ENCODE measurements at places on chromosomes 4 and X.
A peak's percentile ranks its signal among the peaks of the same experiment; 100 is the strongest.

- DNase-seq: no peak
These were observed 234.8 kb upstream of the EDNRA start for GRCh38 chr4:147246096-147246495.

DNA sequence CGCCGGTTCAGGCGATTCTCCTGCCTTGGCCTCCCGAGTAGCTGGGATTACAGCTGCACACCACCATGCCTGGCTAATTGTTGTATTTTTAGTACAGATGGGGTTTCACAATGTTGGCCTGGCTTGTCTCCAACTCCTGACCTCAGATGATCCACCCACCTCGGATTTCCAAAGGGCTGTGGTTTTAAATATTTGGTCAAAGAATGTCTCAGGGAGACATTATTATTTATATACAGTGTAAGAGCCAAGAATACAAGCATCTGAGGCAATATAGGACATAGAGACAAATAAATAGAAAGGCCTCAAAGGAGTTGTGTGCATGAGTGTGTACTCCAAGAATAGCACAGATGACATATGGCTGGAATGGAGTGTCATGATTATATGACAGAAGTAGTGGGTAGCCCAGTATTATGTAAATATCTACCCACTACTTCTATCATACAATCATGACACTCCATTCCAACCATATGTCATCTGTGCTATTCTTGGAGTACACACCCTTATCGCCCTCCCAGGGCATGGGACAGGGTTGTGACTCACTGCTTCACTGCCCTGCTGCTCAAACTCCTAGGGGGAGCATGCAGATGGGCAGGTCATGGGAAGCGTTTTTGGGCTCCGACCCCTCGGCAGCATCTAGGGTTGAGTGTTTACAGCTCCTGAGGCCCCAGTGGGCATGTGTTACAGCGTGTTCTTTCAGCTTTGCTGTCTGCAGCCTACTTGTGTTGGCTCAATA is 1649.8 kb upstream of the PCDH10 start:
- peak; percentile 29 for DNase-seq

DNA sequence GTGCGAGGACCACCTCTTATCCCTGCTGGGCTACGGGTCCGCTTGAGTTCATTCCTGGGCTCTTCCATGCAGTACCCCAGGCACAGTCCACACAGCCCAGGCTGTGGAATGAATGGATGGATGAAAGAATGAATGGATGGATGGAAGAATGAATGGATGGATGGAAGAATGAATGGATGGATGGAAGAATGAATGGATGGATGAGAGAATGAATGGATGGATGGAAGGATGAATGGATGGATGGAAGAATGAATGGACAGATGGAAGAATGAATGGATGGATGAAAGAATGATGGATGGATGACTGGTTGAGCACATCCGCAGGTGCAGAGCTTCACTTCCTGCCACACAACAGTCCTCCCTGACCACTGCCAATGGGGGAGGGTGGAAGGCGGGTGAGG is 28.2 kb downstream of the ACOX3 start:
- DNase-seq: no peak

GRCh38 chrX:1807301-1807731 is 192.5 kb downstream of the ASMT start:
- DNase-seq: peak; percentile 31

- DNase-seq: no peak
These were observed 11.7 kb upstream of the GAGE10 start for GRCh38 chrX:49291615-49292337.

DNA sequence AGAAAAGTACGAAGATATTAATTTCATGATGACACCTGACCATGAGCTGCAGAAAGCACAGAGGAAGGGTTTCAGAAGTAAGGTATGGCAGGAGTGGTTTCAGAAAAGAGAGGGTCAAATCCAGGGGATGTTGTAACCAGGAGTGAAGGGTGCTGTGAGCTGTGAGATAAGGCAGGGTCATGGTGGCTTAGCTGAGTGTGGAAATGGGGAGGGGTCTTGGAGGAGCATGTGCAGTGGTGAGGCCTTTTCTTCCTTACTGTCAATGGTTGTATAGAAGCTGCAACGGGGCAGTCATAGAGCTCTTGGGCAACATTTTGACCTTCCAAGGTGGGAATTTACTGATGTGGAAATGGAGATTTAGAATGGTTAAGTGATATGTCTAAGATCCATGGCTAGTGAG is 2.5 kb downstream of the ANAPC4 start:
- no peak for DNase-seq

DNA sequence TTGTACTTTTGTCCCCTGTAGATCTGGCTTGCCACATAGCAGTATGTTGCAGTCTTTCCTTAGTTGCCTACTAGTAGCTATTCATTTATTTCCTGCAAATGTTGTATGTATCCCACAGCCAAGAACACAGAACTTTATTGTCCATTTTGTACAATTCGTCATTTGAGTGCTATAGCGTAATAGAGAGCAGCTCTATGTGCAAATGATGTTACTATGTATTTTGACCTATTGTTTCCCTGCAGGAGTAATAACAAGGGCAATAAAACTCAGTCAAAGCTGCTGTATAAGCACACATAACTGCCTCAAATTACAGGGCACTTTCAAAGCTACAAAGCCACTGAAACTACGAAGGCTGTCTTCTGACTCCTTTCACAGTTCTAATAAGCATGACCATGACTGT is 48.1 kb downstream of the NRK start:
- no peak for DNase-seq

Measured in stromal cell of bone marrow (primary cell).